ENCODE measurements at places on chromosomes 1 and 21.

GRCh38 chr1:76153841-76154205 lies 79.3 kb downstream of the ST6GALNAC3 start:
- DNase-seq = no peak

DNA sequence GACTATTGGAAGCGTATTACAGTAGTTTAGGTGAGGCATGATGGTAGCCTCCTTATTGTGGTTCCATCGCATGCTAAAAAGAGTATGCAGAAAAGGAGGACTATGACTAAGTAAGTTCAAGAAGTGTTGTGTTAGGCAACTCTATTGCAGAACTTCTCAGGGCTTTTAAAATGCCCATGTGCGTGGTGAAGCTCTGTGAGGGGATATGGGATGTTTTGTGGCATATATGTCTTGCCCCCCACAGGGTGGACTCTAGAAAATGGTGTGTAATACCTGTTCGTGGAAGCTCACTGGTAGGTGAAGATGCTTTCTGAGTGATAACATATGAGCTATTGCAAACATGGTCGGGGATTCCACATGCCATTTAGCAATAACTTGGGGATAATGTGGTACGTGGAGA lies 31.7 kb downstream of the MAN1A2 start:
- DNase-seq = no peak

- DNase-seq = no peak
Measured at GRCh38 chr21:27362249-27362648, 395.4 kb upstream of the ADAMTS5 start.

- DNase-seq = no peak
Measured at GRCh38 chr1:218931324-218931723, 242.4 kb upstream of the LYPLAL1 start.

DNA sequence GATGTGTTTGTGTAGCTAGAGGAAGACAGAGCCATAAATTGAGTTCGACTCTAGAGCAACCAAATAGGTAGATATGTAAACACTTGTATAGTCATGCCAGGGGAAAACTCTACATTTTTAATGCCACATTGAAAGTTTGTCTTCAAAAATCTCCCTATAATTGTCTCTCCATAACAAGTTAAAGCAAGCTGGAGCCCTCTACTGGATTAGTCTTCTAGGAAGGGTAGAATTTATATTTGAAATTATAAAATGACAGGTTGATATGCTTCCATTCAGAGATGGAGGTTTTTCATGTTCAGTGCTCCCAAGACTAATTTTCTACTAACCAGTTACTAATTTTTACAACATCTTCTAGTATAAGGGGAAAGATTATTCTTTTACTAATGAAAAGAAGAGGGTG lies 13.1 kb upstream of the COL24A1 start:
- no peak for DNase-seq

- DNase-seq = no peak
Measured at GRCh38 chr1:213416461-213417224, 365.6 kb downstream of the RPS6KC1 start.

DNA sequence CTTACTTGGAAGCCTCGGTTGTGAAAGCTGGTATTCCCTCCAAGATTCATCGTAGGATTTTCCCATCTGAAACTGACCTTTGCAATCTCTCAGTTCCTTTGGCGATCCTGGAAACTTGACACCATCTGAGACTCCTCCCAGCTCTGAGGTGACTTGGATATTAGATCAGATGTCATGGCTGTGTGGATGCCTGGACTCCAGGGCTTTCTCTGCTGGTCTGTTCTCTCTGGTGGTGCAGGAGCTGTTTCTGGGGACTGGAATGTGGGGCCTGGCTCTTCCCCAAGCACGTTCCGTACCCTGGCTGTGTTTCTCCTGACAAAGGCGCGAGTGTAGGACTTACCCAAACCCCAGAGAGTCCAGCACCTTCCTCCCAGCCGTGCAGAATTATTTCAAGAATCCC lies 252.2 kb downstream of the RPS6KC1 start:
- DNase-seq = no peak

DNA sequence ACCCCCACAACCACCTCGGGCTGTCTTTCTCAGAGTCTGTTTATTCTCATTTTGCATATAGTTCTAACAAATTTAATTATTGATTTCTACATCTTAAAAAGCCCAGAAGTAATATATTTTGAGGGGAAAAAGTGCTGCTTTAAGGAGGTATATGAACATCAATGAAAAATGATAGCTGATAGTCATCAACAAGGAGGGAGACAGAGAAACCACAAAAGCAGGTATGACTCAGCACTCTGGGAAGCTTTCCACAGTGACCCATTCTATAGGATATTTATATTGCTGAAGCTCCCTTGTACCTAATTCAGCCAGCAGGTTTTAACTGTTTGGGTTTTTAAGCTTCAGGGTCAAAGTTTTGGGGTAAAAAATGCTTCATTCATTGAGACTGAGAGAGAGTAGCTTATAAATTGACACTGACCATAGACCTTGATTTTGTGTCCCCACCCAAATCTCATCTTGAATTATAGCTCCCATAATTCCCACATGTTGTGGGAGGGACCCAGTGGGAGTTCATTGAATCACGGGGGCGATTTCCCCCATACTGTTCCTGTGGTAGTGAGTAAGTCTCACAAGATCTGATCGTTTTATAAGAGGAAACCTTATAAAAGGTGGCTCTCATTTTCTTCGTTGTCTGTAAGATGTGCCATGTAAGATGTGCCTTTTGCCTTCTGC lies 27.4 kb downstream of the VANGL1 start:
- no peak for DNase-seq

DNA sequence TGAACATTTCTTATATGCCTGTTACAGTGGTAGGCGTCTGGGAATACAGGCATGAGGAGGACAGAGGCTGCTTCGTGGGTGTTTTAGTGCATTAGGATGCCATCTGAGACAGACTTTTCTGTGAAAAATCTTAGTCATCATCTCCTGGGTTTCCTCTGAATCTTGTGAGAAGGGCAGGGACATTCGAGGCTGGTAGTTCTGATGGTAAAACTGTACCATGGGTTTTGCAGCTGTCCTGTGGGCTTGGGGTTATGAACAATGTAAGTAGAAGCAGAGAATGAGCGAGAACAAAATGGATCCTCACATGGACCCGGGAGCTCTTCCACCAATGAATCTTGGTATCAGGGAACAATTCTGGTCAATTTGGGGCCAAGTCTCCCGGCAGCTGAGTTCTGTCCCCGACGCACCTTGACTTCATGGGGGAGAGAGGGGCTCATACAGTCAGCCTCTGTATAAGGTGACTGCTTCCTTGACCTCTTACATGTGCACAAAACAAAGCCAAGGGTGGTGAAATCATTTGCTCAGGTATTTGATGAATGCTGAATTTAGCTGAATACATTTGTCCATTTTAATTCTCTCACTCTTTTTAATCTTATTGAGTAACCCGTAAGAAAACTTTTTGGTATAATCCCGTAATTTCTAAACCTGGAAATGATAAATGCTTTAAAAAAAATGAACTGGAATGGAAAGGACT lies 63.6 kb upstream of the ERRFI1 start:
- DNase-seq = no peak

DNA sequence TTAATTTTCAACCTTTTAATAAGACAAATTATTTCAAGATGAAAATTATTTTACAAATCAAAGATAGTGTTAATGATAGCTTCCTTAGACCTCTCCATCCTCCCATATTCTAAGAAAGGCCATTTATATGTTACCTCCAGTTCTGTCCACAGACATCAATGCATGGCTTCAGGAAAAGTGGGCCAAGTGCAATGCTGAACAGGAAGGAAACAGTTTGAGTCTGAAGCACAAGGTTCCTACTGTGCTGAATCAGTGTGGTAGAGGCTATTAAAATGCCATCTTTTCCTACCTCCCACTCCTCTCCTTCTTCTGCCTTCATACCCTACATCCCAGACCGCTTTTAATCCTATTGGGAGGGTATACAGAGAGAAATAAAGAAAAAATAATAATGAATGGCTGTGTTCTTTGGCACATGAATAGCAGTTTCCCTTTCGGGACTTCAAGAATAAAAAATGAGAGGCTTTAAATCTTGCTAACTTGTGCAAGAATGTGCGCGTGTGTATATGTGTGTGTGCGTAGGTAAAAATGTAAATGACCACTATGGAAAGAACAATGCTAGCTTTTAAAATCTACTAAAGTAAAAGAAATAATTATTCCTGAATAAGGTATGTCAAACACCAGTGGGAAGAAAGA lies 62.6 kb upstream of the C1orf105 start:
- DNase-seq = no peak

GRCh38 chr1:225820522-225821120 lies 10.7 kb downstream of the EPHX1 start:
- no peak for DNase-seq

DNA sequence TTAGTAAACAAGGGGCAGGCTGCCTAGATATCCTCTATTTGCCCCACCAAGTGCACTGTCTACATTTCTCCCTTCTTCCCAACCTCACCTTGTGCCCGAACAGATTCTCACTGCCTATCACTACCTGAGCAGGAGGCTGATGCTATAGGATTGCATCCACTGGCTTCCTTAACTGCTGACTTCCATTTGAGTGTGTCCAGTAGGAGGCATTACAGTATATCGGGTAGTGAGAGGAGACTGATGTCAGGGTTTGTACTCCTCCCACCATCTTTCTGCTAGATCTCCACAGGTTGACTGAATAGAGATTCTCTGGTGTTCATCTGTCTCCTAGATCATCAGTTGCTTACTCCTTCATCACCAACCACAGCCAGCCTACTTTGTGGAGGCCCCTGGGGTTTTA lies 796.3 kb downstream of the LRRIQ3 start:
- DNase-seq = no peak

DNA sequence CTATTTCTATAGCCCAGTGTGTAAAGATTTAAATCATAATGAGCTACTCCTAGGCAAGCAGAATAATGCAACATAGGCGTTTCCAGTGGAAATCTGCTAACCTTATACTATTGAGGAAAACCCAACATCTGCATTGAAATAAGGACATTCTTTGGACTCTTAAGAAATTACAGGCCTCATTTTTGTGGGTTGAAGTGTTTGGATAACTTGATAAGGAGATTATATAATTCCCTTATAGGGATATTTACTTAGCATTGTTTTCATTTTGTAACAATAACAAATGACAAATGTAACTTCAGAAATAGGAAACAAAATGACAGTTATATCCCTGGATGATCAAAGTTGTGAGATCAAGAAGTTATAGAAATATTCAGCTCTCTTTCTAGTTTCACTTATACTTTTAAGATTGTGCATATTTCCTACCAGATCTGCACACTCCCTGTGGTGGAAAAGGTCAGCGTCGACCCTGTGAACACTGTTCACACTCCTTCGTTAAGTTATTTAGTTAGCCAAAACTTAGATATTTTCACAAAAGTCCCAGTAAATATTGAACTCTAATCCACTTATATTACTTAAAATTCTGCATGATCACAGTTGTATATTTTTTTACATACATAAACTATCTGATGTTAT lies 284.4 kb upstream of the C1orf105 start:
- no peak for DNase-seq

GRCh38 chr1:147391114-147391513 lies 148.6 kb downstream of the CHD1L start:
- no peak for DNase-seq

DNA sequence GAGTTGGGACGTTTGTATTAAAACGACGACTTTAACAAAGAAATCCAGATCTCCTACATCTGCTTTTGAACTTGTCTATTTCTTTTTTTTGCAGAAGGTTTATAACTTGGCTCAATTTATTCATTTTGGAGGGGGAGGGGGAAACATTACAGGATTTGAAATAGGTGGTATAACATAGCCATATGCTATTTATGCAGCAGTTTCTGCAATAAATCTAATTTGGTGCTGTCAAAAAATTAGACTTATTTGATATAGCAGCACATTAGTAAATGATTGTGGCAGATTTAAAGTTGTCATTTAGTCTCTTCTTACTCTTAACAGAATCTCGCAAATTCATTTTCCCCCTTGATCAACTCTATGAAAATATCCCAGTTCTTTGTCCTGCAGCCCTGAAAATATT lies 138.2 kb downstream of the SDCCAG8 start:
- no peak for DNase-seq

DNA sequence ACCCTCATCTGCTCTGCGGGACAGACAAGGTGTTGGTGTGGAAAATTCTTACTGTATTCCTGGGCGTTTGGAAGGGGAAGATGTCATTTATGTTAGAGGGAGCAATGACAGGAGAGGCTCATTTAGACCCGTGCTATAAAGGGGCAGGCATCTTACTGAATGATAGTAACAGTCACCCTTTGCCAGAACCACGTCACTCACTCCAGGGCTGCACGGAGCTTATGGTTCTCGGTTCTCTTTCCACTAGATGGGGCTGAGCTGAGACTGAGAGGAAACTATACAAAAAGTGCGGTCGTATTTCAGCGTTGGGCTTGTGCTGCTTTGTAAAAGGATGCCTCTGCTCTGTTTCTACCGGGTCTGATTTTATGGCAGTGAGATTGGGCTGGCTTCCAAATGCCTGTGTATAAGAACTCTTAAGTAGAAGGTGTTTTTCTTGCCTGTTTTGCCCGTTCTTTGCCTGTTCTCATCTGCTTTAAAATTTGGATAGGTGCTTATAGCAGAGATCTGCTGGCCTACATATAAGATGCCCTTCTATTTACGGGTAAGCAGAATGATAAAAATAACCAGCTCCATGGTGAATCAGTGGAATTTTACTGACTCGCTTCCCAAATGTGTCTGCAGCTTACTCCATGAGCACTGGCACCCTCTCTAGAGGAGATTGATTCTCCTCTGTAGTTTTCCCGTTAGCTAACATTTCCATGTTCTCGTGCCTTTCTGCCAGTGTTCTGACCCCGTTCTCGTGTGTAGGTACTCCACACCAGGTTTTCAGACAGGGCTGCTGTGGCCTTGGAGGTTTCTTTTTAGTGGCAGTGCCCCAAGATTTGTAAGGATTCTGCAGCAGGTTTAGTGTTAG lies 55.9 kb downstream of the MRPS6 start:
- no peak for DNase-seq

DNA sequence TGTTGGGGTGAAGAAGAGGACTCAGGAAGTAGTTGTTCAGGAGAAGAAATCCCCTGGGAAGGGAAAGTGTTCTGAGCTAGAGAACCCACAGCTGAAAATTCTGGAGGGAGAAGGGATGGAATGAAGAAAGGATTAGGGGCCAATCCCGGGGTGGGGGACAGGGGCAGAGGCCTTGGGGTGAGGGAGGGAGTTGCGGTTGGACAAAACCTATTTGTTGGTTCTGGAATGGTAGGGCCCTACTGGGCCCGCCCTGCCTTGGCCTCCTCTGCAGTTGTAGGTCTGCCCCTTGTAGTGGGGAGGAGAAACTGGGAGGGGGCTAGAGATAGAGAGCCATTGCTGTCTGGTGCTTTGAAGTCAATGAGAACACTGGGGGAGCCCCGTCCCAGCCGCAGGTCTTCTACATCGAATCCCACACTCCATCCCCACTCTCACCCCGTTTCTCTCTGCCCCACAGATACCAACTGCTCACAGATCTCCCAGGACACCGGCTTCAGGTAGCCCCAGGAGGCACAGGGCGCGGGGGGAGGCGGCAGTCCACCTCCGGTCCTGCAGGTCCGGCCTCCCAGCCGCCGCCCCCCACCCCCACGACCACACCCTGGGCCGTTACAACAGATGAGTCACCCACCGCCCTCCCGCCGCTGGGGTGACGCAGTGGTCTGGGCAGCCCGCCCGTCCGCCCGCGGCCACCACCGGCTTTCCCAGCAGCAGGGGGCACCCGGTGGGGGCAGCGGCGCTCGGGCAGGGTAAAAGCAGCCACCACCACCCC lies 1.1 kb downstream of the TAGLN2 start:
- DNase-seq = peak; percentile 71

GRCh38 chr1:39976732-39977131 lies 21.8 kb downstream of the MFSD2A start:
- no peak for DNase-seq

Data from activated B cell treated with CpG ODN at 0.5 μM for 24 hours (primary cell).